CD4-positive, alpha-beta T cell treated with Interleukin-2 at 100 ng/mL for 4 hours (primary cell): ENCODE measurements at places on chromosomes 2 and 18.

- no peak for DNase-seq
Observed at GRCh38 chr18:78792736-78793135, 186.9 kb upstream of the SALL3 start.

DNA sequence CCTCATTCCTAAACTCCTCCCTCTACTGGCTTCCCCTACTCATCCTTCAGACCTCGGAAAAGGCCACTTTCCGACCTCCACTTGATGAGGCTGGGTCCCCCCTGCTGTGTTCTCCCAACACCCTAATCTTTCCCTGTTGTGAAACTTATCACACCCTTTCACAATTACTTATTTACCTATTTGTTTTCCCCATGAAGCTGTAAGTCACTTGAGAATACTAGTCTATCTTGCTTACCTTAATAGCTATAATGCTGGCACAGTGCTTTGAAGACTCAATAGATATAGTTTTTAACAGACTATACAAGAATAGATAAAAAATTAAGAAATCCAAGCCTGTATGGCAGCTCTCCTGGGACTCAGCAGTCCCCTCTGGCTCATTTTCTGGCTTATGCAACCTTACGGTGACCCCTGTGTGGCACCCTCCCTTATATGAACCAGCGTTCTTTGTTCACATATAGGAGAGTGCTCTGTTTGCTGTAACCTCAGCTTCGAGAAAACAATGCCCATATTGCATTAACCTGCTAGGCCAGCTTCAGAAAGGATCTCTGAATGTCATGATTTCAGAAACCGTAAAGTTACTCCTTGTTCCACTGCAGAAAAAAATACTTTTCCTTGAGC is 220.4 kb upstream of the PKDCC start:
- DNase-seq, result no peak

DNA sequence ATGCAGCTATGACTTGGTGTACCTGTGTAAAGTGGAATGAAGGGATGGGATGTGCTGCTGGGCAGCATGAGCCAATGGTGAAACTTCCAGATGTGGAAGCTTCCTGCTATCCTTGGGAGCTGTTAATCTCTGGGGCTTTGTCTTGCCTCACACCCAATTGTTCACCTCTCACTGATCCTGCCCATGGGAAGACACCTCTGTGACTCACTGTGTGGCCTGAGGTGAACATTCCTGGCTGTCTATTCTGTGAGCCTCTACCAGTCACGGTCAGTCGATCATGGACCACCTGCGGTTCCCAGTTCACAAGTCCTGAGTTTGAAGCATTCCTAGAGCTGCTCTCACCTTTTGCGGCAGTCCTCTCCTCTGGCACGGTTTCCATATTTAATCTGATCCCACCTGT is 12.1 kb downstream of the NEURL3 start:
- DNase-seq, result no peak

DNA sequence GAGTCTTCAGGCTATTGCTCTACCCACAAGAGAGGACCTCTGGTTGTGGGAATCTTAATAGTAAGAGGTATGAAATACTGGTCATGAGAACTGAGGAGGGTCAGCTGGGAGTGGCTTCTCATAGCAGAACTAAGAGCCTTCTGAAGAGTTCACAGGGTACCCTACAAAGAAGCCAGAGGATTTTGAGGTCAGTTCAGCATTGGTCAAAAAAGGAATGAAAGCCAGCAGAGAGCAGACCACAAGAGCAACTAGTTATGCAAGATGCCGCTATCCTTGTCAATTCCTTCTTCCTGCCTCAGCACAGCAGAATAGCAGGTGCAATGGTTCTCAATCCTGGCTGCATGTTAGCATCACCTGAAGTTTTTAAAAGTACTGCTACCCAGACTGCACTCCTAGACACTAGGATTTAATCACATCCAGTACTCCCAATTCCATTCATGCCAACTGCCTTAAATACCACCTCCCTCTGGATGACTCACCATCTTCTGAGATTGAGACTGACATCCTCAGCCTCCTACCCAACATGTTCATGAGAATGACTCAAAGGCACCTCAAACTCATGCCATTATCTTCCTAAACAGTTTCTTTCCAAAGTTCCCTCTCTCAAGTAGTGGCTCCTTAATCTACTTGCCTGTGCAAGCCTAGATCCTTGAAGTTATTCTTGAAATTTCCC is 81.0 kb upstream of the RBMS1 start:
- DNase-seq, result no peak

DNA sequence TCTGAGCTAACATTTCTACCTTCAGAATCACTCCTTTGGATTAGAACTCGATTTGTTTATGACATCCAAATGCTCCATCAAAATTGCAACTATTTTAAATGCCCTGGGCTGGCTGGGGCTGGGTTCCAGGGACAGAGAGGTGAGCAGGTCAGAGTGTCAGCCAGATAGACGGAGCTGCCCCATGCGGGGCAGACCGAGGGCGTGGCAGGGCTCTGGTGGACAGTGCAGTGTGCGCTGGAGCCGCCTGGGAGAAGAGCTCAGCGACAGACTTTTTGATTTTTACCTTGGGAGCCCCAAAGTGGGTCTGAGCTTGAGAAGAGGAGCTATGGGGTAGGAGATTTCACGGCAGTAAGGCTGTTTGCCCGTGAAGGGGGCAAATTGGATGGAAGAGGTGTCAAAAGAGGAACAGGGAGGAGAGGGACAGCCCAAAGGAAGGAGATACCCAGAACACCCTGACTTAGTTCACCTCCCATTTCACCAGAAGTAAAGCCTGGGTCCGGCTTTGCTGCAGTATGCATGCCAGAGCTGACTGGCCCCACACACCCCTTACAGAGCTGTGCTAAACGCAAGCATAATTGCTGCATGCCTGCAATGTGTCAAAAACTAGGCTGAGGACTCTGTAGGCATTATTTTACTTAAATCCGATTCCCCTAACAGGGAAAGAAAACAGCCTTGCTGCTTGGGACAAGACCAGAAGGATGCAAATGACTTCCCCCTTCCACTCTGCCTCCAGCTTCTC is 33.7 kb downstream of the EN1 start:
- DNase-seq, result no peak

DNA sequence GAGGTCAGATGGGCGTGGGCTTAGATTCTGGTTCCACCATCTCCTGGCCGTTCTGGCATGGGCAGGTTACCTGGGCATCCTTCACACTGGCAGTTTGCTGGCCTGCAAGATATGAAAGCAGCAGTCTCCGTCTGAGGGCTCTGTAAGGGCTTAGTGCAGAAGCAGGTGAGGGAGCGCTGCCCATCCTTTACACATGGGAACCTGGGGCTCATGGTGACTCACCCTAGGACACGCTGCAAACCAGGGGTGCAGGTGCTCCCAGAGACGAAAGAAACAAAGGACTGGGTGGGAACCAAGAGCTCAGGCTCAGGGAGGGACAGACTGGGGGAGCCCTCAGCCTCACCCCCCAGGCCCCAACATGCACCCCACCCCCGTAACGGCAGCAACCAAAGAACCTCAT is 10.7 kb upstream of the ID2 start:
- no peak for DNase-seq

- no peak for DNase-seq
Observed at GRCh38 chr2:219706823-219707281, 79.4 kb downstream of the SLC4A3 start.

- no peak for DNase-seq
Observed at GRCh38 chr2:190940454-190940853, 59.8 kb downstream of the GLS start.

GRCh38 chr18:26290385-26290784 is 64.1 kb downstream of the TAF4B start:
- no peak for DNase-seq

GRCh38 chr2:158809816-158810215 is 14.7 kb downstream of the DAPL1 start:
- DNase-seq, result no peak

GRCh38 chr2:163681745-163682144 is 54.1 kb downstream of the FIGN start:
- DNase-seq, result no peak

DNA sequence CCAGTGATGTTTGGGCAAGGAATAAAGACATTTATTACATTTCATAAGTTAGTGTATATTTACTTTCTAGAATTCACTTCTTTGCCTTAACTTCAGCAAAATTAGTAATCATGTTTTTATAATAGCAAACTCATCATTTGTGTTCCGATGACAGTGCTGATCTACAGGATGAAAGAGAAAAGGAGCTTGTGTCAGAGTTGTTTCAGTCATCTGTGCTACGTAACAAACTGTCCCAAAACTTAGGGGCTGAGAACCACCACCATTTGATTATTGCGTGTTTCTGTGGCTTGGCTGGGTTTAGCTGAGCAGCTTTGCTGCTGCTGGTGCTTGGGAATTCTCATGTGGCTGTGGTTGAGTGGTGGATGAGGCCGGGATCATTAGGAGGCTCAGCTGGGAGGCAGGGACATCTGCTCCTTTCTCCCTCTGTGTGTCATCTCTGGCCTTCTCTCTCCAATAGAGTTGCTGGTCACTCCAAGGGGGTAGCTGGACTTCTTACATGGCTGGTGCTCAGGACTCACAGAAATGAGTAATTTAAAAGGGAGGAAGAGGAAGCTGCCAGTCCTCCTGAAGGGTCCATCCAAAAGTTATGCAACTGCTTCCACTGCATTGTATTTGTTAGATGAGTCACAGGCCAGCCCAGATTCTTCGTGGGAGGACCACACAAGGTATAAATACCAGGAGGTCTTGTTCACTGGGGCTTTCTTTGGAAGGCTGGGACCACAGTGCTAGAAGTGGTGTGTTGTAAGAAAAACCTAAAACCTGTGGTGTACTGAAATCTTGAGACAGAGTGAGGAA is 43.4 kb upstream of the HAAO start:
- DNase-seq, result no peak

DNA sequence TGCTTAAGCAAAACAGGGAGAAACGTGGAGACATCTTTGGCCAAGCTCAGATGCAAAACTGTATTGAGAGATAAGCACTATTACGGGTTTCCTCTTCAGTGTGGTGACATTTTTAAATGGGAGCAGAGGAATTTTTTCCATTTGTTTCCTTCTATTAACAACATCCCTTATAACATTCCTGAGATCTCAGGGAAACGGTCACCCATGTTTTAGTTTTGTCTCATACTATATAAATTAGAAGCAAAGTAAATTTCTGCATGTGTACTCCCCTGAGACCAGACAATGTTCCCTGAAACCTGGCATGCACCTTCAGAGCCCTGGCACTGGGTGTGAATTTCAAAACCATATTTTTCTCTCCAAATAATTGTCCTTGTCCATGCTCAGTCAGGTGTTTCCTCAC is 57.6 kb upstream of the RNF152 start:
- DNase-seq, result no peak

GRCh38 chr18:79218605-79219190 is 149.5 kb downstream of the ATP9B start:
- DNase-seq, result no peak

GRCh38 chr2:2914252-2914651 is 463.4 kb downstream of the EIPR1 start:
- no peak for DNase-seq

DNA sequence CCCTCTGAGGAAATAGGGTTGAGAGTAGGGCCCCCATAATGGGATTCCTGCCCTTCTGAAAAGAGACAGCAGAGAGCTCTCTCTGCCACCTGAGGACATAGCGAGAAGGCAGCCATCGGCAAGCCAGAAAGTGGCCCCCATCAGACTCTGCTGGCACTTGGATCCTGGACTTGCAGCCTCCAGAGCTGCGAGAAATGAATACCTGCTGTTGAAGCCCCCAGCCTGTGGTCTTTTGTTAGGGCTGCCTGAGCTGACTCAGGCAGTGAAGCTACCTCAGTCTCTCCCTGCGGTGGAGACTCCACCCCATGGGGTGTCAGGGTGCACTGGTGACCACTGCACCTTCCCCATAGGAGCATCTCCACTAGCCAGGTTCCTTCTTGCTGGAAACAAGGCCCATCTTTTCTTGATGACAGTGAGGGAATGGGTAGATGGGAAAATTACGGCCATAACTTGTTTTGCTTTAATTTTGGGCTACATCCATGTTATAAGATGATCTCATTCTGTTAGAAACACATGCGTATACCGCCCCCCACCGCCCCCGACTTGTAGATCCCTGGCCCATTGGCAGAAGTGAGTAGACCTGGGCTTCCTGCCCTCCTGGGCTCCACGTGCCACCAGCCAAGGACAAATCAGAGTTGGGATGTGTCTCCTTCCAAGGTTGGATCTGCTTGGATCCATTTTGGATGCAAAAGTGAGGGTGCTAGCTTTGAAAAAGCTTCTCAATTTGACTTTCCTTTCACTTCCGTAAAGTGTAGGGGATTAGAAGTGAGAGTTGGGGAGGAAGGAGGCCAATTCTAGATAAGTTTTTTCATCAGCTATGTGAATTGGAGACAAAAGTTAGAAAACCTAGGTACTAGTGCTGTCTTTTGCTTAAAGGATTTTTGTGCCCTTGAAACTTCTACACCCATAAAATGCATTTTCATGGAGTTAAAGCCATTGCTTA is 42.9 kb downstream of the NCK2 start:
- no peak for DNase-seq

DNA sequence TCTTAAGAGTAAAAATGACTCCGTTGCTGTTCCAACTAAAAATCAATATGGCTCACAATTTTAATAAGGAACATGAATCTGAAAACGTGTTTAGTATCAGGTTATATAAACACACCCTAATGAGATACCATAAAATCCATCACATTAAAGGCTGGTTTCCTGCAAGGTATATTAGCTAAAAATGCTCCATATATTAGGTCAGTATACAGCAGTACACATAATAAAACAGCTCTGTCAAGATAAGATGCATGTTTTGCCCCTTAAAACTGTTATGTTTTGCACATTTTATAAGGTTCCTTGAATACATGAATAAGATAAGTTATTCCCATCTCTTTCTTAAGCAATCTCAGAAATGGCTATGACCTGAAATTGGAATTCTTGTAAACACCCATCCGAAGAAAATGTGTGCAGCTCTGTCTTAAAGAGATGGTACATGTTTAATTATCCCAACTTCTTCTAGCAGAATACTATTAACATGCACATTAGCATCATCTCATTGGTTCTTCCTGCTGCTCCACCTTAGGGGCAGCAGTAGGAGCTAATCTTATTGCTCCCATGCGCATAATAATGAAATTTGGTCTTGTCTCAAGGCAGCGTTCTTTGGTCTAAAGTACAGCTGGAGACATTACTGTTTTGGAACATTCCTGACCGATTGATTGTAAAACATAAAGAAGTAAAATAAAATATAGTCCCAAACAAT is 836.1 kb upstream of the FANCL start:
- DNase-seq, result no peak

GRCh38 chr18:63936156-63936931 is 12.8 kb upstream of the HMSD start:
- DNase-seq, result peak; percentile 62

GRCh38 chr2:147033044-147033443 is 811.8 kb upstream of the ACVR2A start:
- no peak for DNase-seq

DNA sequence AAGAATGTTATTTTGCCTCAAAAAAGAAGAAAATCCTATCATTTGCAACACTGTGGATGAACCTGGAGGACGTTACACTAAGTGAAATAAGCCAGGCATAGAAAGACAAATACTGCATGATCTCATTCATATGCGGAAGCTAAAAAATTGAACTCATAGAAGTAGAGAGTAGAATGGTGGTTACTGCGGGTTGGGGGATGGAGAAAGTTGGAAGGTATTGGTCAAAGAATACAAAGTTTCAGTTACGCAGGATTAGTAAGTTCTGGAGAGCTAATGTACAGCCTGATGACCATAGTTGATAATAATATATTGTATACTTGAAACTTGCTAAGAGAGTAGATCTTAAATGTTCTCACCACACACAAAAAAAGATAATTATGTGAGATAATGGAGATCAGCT is 5.0 kb upstream of the GALNT5 start:
- DNase-seq, result no peak

- DNase-seq, result peak; percentile 35
Observed at GRCh38 chr2:173359231-173359630, 4.6 kb downstream of the CDCA7 start.
